Activated CD8-positive, alpha-beta memory T cell treated with anti-CD3 and anti-CD28 coated beads, Interleukin-2, amount 10 ng/mL, durations not matched to agents 7 days and 5 days (primary cell): ENCODE measurements at places on chromosomes 16 and 17. TPM values are rescaled to one million over a fixed set of nuclear protein-coding genes. Genes with fewer than 3 reads are reported as not detected.

GRCh38 chr16:88699180-88699579, 7.0 kb downstream of the RNF166 start:
- DNase-seq = no peak
- H3K27ac ChIP-seq = no peak overlapping the region
- peaks cover 52% of the 10 kb centered on the region for H3K4me1 ChIP-seq
- H3K36me3 ChIP-seq = peaks cover 28% of the 10 kb centered on the region
- H3K27me3 ChIP-seq = no peaks in the 10 kb centered on the region

The CEP295NL gene
- 0.29 TPM for total RNA-seq

DNA sequence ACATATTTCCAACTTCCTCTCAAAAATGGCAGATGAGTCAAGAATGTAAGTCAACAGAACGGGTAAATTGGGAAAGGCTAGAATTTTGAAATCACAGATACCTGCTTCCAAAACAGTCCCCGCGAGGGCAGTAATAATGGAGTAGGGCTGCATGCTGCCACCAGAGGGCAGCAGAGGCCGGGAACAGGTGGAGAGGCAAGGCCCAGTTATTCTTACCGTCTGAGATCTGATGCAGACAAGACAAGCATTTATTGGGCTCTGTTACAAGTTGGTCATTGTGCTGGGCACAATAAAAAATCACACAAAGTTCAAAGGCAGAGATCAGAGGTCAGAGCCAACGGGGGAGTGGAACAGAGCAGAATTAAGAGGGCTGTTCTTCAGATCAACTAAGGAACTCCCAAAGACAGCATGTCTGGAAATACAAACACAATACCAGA, 8.8 kb upstream of the MLKL start:
- H3K4me1 ChIP-seq = peaks cover 11% of the 10 kb centered on the region
- peak; percentile 85 for DNase-seq
- H3K36me3 ChIP-seq = no peaks in the 10 kb centered on the region
- peaks cover 3% of the 10 kb centered on the region for H3K27me3 ChIP-seq

- H3K27me3 ChIP-seq = no peaks in the 10 kb centered on the region
- no peaks in the 10 kb centered on the region for H3K36me3 ChIP-seq
- H3K4me3 ChIP-seq = no peak overlapping the region
Observed at GRCh38 chr16:1109648-1110047, 13.6 kb upstream of the C1QTNF8 start.

DNA sequence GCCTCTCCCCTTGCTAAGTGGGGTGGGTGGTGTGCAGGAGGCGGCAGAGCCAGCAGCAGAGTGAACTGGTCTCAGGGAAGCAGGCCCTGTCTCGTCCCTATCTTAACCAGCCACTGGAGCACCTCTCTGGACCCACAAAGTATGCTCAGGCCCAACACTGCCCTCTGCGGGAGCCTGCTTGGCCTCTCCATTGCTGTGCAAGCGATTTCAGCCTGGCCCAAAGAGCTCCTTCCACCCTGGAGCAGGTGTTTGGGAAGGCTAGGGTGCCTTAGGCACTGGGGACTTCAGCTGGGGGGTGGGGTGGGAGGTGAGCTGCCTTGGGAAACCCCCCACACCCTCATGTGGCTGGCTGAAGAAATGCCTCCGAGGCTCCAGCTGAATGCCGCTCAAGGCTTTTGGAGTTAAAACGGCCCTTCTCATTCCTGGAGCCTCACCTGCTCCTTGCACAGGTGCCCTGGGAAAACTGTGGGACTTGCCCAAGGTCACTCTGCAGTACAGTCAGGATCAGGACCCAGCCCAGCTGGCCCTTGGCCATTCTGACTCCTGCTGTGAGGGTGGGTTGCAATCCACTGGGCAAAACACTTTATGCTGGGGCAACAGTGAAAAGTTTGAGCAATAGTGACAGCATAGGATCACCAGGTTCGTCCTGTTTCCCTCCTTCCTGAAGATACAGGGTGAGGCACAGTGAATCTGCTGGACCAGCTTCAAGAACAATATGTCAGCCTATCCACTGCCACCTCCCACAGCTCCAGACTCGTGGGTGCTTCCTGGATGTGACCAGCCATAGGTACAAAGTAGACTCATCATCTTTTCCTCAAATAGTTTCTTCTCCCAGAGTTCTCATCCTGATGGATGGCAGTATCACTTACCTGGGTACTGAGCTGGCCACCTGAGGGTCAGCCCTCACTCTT, 5.9 kb upstream of the UBE2O start:
- no peaks in the 10 kb centered on the region for H3K4me1 ChIP-seq
- H3K36me3 ChIP-seq = no peaks in the 10 kb centered on the region
- no peak overlapping the region for H3K4me3 ChIP-seq
- DNase-seq = no peak

- no peaks in the 10 kb centered on the region for H3K36me3 ChIP-seq
- no peaks in the 10 kb centered on the region for H3K27me3 ChIP-seq
- H3K4me1 ChIP-seq = no peaks in the 10 kb centered on the region
- H3K27ac ChIP-seq = no peak overlapping the region
- no peak overlapping the region for H3K4me3 ChIP-seq
Observed at GRCh38 chr17:71201639-71202038, 919.2 kb upstream of the SOX9 start.

DNA sequence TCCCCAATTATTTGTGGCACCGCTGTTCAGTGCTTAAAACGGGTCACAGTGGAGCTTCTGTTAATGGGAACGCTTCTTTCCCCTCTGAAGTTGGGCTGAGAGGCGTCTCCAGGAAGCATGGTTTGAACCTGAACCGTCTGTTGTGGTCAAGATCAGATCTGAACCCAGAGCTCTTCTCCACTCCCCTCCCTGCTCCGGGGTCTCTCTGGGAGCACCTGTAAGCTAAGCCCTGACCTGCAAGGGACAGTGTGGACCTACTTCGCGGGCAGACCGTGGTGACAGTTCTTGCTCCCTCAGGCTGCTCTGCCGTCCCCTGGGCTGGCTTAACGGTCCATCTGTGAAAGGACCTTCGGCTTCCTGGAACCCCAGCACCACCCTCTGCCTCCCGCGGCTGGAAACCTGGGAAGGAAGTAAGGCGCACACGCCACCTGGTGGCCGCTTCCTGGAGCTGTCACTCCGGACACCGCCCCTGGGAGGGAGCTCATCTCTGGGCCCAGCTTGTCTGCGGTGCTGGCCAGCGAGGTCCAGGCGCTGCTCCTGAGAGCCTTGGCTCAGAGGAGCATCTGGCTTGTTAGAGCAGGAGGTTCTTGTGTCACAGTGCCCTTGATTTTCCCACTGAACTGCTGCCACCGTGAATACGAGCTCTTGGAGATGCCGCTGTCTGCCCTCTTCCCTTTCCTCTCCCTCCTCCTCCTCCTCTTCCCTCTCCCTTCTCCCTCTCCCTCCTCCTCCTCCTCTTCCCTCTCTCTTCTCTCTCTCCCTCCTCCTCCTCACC, 518.5 kb upstream of the EEF2KMT start:
- H3K27ac ChIP-seq = no peak overlapping the region
- peaks cover 8% of the 10 kb centered on the region for H3K27me3 ChIP-seq
- H3K4me1 ChIP-seq = peaks cover 4% of the 10 kb centered on the region

DNA sequence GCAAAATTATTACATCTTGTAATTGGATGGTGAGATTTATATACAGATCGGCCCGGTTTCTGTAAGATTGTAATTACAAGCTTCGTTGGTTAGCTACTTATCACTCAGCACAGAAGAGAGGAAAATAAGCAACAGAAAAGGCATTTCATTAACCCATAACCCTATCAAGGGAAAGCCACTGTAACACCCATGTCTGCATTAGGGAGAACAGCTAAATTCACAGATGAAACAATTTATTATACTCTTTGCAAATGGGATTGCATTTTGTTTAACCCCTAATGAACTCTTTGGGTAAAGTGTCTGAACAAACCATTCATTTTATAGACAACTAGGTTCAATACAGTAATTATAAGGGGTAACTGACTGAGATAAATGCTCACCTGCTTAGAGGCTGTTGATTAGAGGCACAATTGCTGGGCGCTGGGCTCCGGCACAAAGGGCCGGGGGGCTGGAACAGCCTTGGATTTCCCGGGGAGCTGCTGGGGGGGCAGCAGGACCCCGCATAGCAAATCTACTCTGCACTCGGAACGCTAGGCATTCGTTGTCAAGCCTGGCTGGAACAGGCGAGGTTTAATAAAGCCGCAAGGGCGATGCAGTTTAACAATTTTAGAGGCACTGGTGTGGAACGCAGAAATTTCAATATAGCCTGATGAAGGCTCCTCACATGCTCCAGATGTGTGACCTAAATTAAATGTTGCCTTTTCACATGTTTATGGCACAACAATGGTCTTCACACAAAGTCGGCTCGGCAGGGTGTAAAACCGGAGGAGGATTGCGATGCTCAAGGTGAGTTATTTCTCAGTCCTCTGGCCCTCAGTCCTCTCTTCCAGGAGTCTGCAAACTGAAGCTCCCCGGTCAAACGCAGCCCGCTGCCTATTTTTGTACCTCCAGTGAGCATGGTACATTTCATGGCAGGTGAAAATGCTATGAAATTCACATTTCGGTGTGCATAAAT, 134.0 kb upstream of the IRX6 start:
- no peak for DNase-seq
- H3K36me3 ChIP-seq = no peaks in the 10 kb centered on the region
- H3K27me3 ChIP-seq = no peaks in the 10 kb centered on the region
- H3K4me3 ChIP-seq = no peak overlapping the region

The INCA1 gene
- total RNA-seq = 0.20 TPM

GRCh38 chr17:37610971-37611370, 1.8 kb upstream of the SYNRG start:
- no peak overlapping the region for H3K27ac ChIP-seq
- peaks cover 20% of the 10 kb centered on the region for H3K4me1 ChIP-seq
- no peaks in the 10 kb centered on the region for H3K27me3 ChIP-seq
- DNase-seq = no peak

DNA sequence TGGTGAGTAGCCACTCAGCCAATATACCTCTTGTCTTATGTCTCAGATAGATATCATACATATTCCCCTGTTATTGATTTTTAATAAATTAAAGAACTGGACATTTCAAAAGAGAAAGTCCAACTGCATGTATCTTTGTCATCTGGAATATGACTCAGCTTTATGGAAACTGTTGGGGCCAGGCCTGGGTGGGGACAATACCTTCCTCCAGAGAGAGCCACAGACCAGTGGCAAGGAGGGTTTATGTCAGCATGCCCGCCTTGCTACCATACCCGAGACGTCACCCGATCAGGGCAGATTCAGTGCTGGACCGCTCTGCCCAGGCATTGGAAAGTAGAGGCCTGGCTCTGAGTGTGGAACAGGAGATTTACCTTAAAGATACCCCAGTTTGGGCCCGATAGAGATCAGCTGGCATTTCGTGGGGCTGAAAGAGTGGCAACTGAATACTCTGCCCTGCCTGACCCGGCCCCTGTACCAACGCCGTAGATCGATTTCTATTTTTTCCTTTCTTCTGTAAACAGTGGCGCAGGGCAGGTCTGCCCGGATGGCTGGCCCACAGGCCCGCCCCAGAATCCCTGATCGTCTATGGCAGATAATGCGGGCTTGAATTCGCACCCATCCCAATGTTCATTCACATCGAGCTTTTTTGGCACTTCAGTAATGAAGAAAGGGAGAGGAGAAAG, 158.6 kb downstream of the SALL1 start:
- H3K4me1 ChIP-seq = no peaks in the 10 kb centered on the region
- no peak overlapping the region for H3K4me3 ChIP-seq
- no peak overlapping the region for H3K27ac ChIP-seq
- no peaks in the 10 kb centered on the region for H3K27me3 ChIP-seq
- DNase-seq = no peak
